ENCODE measurements at places on chromosomes 4 and X.

DNA sequence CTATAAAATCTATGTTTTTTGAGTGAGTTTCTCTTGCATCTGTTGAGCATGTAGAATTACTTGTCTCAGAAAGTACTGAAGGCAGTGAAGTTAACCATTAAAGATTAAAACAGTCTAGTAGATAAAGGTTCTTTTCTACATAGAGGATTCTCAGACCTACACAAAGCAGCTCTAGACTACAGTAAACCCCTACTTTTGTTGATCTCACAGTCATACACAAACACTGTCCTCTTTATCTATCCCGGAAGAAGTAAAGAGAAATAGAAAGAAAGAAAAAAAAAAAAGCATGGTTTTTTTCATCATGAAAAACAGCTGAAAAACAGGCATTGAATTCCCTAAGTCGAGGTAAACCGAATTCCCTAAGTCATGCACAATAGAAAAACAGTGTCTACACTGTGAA, 58.6 kb downstream of the COL25A1 start:
- DNase-seq: no peak

DNA sequence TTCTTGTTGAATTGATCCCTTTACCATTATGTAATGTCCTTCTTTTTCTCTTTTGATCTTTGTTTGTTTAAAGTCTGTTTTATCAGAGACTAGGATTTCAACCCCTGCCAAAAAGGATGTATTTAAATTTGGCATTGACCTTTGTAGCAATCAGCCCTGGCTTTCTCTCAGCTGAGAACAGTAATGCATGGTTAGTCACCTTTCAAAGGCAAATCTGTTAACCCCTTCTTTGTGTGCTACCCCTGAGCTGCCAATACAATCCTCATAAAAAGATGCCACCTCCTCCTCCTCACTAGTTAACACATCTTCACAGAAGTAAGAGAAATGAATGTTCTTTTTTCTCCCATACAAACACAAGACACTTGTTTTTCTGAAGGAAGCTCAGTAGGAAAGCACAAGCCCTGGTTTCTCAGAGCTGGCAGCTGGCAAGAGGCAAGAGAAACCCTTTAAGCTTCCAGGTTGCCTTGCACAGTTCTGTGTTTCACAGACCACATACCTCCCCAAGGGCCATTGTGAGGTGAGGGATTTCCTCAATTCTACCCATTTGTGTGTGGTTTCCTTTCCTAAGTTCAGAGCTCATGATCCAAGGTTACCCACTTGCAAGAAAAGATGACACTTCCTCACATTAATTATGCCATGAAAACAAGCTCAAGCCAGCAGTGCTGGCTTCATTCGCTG, 122.6 kb downstream of the RCHY1 start:
- no peak for DNase-seq

- no peak for DNase-seq
Measured at GRCh38 chr4:80239480-80240150, 26.8 kb upstream of the FGF5 start.

DNA sequence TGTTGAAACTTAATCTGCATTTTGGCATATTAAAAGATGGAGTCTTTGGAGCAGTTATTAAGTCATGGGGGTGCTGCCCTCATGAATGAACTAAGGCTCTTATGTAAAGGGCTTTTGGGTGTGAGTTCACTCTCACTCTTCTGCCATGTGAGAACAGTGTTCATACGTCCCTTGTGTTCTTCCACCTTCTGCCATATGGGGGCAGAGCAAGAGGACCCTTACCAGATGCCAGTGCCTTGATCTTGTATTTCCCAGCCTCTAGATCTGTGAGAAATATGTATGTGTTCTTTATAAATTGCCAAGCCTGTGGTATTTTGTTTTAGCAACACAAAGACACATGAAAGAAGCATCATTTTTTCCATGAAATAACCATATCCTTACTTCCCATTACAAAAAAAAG, 213.9 kb downstream of the SPOCK3 start:
- DNase-seq: peak; percentile 2

- no peak for DNase-seq
Measured at GRCh38 chr4:99759988-99760387, 56.6 kb upstream of the DAPP1 start.

DNA sequence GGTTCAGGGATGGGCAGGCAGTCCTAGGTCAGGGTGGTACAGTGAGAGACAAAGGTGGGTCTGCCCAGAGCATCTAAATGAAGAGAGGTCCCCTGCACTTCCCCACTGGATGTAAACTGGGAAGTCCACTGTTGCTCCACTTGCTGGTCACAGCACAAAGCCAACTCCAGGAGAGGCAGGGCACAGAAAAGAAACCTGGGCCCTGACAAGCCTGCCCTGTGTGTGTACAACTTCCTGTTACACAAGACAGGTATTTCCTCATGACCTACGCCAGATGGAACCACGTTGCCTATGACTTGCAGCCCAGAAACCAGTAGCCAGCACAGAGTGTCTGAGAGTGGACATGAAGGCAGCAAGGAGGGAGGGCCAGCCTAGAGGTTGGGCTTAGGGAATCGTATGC, 161.8 kb downstream of the SH3KBP1 start:
- no peak for DNase-seq

DNA sequence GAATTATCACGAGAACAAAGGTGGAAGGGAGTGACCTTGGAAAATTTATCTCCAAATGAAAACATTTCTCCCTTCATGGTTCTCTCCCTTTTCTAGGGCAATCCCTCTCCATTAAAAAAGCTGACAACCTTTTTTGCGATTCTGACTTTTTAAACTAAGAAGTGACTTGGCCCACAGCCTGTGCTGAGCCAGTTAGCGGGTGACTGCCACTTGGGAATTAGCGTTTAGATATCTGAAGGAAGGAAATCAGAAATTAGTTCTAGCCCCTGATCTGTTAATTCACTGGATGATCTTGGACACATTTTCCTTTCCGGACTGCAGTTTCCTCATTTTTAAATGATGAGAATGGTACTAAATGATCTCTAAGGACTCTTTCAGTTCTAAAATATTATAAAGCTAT, 245.0 kb downstream of the FBXO8 start:
- DNase-seq: no peak

GRCh38 chr4:104743215-104743653, 248.5 kb upstream of the CXXC4 start:
- DNase-seq: no peak

- DNase-seq: no peak
Measured at GRCh38 chr4:87235020-87235671, 14.7 kb upstream of the KLHL8 start.

GRCh38 chrX:37590047-37590446, 18.6 kb downstream of the LANCL3 start:
- no peak for DNase-seq

- no peak for DNase-seq
Measured at GRCh38 chr4:5912614-5913019, 19.7 kb upstream of the CRMP1 start.

GRCh38 chr4:53682196-53682595, 90.9 kb upstream of the LNX1 start:
- no peak for DNase-seq

DNA sequence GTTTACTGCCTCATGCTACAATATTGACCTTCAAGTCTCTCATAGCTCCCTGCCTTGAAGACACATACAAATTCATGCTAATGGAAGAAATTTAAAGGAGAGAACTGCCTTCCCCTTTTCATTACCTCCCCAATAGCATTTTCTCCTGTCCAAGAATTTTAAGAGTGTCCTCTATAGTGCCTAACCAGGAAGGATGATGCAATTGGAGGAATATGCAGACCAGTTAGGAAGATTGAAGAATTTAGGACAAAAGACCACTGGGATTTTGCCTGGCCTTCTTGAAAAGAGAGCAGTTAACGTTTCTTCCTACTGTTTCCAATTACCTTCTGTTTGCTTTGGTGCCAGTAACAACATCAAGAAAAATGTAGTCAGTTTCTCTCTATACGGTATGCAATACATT, 443.9 kb downstream of the INPP4B start:
- no peak for DNase-seq

- DNase-seq: peak; percentile 54
Measured at GRCh38 chr4:94452476-94453371, 982 bp downstream of the PDLIM5 start.

- DNase-seq: no peak
Measured at GRCh38 chr4:8737601-8738279, 133.9 kb downstream of the HMX1 start.

GRCh38 chr4:185213877-185214276, 4.5 kb downstream of the SNX25 start:
- no peak for DNase-seq

GRCh38 chrX:104913348-104913747, 307.1 kb downstream of the TEX13A start:
- no peak for DNase-seq

DNA sequence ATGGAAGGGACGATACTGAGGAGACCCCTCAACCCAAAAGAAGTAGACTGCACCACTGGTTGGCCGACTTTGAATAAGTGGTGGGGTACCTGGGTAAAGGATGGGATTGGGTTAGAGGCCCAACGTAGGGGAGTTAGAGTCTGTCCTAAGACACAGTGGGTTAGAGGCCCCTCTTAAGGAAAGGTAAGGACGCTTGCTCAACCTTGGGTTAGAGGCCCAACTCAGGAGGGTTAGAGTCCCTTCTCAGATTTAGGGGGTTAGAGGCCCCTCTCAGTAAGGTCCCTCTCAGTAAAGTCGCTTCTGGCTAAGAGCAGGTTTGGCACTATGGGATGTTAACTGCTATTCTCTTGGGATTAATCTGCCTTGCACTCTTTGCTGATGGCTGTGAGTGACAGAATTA, 81.3 kb downstream of the ACOX3 start:
- DNase-seq: no peak

GRCh38 chrX:116756958-116757357, 294.2 kb upstream of the CT83 start:
- DNase-seq: no peak

GRCh38 chrX:12467321-12467720, 323.9 kb upstream of the PRPS2 start:
- DNase-seq: no peak

- no peak for DNase-seq
Measured at GRCh38 chrX:2901367-2902036, 27.6 kb downstream of the ARSD start.

GRCh38 chr4:95998311-95998710, 158.4 kb downstream of the PDHA2 start:
- DNase-seq: no peak

- DNase-seq: no peak
Measured at GRCh38 chr4:113232194-113232593, 182.7 kb downstream of the ANK2 start.

DNA sequence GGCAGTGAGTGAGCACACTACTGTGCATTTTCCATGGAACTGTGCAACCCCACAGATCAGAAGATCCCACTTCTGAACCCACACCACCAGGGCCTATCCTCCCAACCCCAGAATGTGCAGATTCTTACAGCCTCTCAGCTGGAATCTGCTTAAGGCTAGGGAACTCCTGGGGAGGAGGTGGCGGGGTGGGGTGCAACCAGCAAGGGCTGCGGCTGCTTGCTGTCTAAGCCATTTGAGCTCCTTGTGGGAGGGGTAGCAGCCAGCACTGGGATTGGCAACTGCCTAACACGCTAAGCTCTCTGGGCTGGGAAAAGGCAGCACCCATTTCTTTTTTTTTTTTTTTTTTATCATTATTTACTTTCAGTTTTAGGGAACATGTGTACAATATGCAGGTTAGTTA, 353.3 kb downstream of the RAB28 start:
- no peak for DNase-seq

DNA sequence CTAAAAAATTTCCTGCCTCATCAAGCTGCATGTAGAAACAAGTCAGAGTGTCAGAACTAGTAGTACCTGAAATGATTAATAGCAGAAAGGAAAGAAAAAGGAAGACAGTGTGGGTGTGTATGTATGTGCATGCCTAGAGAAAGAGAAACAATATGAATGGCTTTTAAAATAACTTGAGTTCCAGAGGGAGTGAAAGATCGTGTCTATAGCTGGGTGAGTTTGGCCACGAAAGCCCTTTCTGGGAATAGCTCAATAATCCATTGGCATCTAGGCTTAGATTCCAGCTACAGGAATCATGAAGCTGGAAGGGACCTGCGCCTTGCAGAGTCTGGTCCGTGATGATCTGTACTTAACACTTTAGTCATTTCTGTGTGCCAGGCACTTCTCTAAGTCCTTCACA, 195.6 kb downstream of the RAPGEF2 start:
- no peak for DNase-seq

- no peak for DNase-seq
Measured at GRCh38 chr4:54999003-54999402, 126.4 kb downstream of the KDR start.

GRCh38 chr4:185911556-185912064, 99.6 kb upstream of the SORBS2 start:
- DNase-seq: no peak

GRCh38 chr4:87982446-87983010, 7.0 kb downstream of the SPP1 start:
- no peak for DNase-seq

GRCh38 chr4:6668391-6668790, 25.3 kb upstream of the S100P start:
- no peak for DNase-seq

DNA sequence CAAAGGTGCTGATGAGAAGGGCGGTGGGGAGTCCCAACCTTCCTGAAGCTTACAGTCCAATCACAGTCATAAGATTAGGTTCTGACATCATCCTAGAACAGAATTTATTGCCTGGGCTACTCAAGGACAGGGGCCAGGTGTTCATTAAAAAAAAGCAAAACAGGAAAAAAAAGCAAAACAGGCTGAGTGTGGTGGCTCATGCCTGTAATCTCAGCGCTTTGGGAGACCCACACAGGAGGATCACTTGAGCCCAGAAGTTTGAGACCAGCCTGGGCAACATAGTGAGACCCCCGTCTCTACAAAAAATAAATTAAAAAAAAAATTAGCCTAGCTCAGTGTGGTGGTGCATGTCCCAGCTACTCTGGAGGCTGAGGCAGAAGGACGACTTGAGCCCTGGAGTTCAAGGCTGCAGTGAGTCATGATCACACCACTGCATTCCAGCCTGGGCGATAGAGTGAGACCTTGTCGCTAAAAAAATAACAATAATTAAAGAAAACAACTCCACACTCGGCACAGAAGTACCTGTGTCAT, 3.0 kb downstream of the RAB9A start:
- no peak for DNase-seq

DNA sequence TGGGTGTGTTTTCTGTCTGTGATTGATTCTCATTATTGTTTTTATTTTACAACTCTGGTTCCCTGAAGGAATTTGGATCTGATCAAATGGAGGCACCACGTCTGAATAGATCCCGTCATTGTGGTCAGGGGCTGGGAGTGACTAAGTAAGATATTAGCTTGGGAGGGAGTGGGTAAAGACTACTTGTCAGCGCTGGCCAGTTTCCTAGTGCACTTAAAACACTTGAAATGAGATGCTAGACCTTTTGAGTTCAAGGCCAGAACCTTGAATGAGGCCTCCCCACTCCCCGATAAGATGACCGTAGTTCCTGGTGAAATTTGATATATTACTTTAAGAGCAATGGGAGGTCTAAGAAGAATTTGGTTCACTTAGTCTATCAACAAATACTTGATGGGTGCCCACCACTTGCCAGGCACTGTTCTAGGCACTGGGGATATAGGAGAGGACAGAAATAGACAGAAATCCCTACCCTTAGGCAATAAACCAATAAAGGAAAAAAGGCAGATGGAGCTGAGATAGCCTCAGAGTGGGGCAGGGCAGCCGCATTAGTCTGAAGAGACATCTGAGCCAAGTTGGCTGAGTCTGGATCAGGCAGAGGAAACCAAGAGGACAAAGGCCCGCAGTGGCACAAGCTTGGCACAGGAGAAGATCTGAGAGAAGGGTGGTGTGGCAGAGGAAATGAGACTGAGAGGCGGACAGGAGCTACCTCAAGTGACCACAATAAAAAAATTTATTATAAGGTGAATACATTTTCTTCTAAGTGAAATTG, 11.8 kb downstream of the FAM184B start:
- DNase-seq: no peak
